Daoy (cell line): ENCODE measurements at places on chromosomes 7 and 10. TPM values are rescaled to one million over a fixed set of nuclear protein-coding genes. Genes with fewer than 3 reads are reported as not detected.
A peak's percentile ranks its signal among the peaks of the same experiment; 100 is the strongest.

ACBD5 gene
- total RNA-seq, result 16.9 and 32.6 TPM in 2 replicates

HOGA1 gene
- not detected in 2 replicates for total RNA-seq

MYOF gene
- total RNA-seq, result 124 and 132 TPM in 2 replicates

LOXL4 gene
- 0.97 and 1.3 TPM in 2 replicates for total RNA-seq

KCND2 gene
- not detected in 2 replicates for total RNA-seq

WNT16 gene
- 0.11 TPM in 1 of 2 replicates, not detected in the other for total RNA-seq

MAGI2 gene
- total RNA-seq, result 0.06 and 0.34 TPM in 2 replicates

DNA sequence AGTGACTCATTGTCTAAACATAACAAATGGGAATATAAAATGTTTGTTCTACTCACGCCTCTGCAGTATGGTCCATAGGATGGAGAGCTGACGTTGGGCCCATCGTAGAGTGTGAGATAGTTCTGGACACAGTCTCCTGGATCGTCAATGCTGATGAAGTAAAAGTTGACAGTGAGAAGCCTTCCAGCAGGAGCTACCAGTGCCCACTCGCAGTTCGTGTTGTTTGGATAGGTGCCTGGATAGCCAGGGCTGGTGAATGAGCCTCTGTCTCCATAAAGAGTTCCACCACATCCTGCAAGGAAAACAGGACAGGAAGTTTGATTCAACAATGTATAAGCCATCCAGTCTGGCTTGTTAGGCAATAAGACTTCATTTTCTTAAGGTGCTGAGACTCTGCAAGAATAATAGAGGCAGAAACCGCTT lies 79.6 kb downstream of the OR13A1 start:
- peak; percentile 58 for DNase-seq

- no peak for DNase-seq
These were observed 99.0 kb upstream of the NMT2 start for GRCh38 chr10:15267496-15267895.

- no peak for DNase-seq
These were observed 116.6 kb downstream of the BUB3 start for GRCh38 chr10:123270806-123271205.

DNA sequence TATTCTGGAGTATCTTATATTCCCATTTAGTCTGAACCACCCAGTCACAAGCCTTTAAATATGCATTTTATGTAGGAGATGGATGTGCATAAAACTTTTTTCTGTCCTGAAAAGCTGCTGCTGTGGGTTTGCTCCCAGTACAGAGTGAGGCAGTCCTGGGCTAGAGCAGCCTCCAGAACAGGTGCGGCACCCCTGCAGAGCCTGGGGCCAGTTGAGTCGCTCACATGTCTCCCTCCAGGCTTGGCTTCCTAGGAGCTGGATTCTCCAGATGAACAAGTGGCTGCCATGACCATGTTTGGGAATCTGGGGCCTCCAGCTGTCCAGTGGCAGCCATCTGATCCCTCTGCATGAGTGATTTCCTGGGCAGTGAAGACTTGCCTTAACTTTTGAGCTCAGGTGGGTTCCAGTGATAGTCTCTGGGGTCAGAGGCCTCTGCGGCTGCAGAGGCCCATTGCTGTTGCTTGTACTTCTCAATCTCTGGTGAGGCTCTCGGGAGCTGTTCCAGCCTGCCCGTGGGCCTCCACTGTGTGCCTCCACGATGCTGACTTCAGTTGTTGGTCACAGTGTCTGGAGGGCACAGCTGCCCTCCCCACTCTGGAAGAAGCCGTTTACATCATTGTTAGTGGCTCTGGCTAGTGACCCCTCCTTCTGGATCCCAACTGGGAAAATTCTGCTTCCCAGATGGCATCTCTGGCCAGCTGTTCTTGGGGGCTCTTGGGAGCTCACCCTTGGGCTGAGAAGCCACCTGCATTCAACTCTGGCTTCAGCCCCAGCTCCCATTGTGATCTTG lies 120.4 kb downstream of the EMX2 start:
- DNase-seq, result no peak

GRCh38 chr7:149125189-149125862 lies 798 bp downstream of the ZNF425 start:
- DNase-seq, result no peak

- no peak for DNase-seq
These were observed 23.2 kb upstream of the SDK1 start for GRCh38 chr7:3277604-3278572.

DNA sequence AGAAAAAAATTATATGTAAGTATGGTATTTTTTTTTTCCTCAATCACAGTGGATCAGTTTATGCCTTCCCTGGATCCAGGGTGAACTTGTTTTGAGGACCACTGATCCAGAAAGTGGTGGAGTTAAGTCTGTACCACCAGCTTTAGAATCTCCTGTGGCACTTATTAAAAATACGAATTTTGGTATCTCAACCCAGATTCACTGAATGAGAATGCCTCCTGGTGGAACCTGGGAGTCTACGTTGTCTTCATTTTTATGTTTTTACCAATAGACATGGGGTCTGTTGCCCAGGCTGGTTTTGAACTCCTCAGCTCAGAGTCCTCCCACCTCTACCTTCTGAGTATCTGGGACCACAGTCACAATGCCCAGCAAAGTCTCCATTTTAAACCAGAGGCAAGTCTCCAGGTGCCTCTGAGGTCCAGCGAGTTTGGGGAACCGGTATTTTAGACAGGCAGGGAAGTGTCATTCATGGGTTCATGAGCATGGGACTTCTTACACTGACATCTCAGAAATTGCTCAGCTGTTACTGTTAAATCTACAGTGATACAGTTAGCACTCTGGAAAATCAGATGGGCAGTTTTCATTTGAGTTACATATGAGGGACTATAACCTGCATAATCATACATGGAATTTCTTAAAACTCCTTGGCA lies 200.9 kb downstream of the AUTS2 start:
- no peak for DNase-seq

DNA sequence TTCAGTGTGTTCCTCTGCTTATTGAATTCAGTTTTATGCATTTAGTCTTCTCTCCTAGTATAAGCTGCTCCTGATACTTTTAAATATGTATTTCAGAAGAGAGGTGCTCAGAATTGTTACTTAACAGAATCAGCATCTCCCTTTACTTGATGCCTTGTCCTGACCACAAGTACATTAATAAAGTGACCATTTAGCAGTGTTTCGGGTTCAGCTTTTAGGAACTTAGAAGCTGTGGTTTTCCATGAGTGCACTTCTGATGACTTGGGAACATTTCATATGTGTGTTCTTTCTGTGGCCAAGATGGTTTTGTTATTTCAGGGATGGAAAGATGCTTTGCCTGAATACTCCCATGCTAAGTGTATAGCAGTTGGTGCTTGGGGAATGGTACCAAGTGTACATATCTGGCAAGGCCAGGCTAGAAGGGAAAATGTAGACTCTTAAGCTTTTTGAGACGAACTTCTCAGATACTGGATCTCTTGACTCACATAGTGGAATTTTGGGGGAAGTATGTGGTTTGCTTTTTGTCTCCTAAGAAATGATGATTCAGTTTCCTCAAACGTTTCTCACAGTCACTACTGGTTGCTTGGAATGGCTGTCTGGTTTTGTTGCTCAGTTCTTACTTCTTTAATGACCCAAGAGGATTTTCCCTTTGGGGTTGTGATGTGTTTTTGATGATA lies 17.2 kb downstream of the SGPL1 start:
- peak; percentile 77 for DNase-seq

DNA sequence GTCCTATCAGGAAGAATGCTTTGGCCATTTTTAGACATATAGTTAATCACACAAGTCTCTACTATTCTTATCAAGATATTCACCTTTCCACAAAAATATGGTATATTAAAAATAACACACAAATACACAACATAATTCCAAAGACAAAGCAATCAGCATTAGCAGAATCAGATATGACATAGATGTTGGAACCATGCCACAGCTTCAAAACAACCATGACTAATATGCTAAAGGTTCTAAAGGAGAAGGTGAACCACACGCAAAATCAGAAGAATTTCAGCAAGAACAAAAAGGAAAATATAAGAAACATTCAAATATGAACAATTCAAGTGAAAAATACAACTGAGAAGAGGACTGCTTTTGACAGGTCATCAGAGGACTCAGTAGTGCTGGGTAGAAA lies 670.2 kb upstream of the SORCS1 start:
- no peak for DNase-seq

- DNase-seq, result peak; percentile 78
These were observed 145.3 kb upstream of the PRSS1 start for GRCh38 chr7:142603870-142604448.

DNA sequence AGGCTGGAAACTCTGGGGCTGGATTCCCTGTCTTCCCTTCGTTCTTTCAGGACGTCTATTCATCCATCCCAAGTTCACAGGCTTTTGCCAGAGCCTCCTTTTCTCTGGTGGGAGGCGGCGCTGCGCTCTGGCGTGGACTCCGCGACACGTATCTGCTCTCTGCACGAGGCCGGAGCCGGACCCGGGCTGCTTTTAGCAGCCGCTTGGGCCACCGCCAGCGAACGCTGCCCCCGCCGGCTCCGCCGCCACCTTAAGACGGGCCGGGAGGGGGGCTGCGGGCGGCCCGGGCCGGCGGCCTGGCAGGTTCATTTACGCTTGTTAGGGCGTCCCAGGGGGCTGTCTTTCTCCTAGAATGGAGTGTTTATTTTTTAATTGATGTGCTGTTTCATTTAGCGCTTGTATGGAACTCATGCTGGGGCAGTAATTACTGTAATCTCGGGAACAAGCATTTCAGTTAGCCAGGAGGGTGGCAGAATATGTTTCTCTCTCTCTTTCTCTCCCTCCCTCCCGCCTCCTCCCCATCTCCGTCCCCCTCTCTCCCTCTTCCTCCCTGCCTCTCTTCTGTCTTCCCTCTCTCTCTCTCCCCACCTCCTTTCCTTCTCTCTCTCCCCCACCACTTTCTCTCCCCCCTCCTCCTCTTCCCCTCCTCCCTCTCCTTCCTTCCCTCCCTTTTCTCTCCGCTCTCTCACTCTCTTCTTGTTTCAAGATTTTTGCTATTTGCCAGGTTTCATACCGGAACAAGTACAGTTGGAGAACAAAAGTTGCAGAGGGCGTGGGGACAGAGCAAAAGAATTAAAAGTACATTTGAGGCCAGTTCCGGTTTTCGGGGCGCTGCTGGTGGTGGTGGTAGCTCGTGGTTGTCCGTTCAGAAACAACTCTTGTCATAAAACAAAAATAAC lies 1.3 kb upstream of the FZD8 start:
- peak; percentile 57 for DNase-seq

DNA sequence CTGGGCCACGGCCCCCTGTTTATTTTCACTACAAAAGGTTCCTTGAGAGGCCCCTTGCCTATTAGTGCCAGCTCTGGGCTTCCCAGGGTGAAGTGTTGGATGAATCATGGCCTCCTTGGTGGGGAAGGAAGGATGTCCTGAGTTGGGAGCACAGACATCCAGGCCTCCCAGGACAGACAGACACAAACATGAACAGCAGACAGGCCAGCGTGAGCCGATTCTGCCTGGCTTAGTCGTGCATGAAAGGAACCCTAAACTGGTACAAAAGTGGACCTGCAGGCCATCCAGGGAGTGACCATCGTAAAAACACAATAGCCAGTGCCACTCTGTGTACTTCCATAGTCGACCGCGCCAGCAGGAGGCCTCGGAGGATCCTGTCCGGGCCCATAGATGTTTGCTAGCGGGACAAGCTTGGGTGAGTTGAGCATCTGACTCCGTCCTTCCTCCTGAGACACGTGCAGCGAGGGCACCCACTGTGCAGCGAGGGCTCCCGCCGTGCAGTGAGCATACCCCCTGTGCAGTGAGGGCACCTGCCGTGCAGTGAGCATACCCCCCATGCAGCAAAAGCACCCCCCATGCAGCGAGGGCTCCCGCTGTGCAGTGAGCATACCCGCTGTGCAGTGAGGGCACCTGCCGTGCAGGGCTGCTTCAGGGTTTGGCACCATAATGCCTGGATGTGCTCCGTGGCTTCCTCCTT lies 51.3 kb upstream of the PRKAR1B start:
- no peak for DNase-seq

DNA sequence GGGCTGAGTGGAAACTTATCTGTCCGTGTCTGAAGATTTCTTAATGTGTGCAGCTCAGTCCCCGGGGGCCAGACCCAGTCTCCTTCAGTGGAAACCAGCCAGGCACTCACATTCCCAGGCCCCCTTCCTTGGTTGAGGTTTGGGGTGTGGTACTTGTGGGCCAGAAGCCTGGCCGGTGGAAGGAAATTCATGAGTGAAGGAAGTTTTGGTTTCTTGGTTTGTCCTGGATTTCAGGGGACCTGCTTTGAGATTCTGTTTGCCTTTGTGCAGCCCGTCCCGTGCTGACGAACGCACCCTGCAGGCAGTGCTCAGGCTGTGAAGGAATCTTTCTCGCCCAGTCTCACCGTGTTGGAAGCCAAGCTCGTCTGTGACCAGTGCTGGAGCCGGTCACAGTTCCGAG lies 2.9 kb downstream of the INPP5A start:
- DNase-seq, result no peak

GRCh38 chr7:90155206-90155605 lies 937 bp downstream of the STEAP1 start:
- no peak for DNase-seq

DNA sequence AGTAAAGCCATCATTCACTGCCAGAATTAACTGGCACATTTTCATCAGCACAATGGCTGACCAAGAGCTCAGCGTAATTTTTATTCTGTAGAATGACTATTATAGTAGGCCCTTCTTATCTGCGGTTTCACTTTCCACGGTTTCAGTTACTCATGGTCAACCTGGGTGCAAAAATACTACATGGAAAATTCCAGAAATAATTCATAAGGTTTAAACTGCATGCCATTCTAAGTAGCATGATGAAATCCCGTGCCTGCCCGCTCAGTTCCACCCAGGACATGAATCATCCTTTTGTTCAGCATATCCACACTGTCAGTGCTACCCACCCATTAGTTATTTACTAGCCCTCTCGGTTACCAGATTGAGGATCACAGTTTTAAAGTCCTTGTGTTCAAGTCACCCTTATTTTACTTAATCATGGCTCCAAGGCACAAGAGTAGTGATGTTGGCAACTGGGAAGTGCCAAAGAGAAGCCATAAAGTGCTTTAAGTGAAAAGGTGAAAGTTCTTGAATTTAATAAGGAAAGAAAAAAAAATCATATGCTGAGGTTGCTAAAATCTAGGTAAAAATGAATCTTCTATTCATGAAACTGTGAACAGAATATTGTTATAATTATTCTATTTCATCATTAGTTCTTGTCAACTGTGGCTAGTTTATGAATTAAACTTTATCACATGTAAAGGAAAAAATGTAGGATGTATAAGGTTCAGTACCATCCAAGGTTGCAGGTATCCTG lies 204.9 kb downstream of the DOCK4 start:
- DNase-seq, result peak; percentile 94

- peak; percentile 69 for DNase-seq
These were observed 57.4 kb downstream of the NEUROG3 start for GRCh38 chr10:69515699-69516259.

DNA sequence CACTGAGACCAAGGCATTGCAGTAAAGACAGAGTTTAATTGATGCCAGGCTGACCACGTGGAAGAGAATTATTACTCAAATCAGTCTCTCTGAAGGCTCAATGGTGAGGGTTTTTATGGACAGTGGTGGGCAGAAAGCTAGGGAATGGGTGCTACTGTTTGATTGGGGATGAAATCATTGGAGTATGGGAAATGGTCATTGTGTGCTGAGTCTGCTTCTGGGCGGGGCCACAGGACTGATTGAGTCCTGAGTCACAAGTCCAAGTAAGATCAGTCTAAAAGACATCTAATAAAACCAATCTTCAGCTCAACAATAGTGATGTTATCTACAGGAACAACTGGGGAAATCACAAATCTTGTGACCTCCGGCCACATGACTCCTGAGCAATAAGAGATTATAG lies 868.4 kb downstream of the SORCS3 start:
- no peak for DNase-seq
